ENCODE measurements at places on chromosomes 16 and 17.

DNA sequence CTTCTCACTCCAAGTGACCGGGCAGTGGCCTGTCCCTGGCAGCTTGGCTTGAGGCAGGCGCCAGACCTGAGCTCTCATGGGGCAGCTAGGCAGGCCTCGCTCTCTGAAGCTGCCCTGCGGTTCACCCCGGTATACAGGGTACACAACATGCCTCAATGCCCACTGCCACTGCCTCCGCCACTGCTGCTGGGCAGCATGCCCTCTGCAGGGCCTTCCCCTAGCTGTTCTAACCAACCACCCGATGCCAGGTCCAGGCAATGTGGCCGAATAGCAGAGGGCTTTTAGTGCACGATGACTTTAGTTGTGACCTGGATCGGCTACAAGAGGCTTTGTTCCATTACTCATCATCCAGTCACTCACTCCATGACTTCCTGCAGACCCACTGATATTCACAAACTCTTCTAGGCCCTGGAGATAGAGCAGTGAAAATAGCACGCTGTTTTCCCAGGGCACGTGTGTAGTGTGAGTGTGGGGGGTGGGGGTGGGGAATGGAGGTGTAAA, 19.7 kb downstream of the CDC42EP4 start:
- DNase-seq: no peak

- peak; percentile 22 for DNase-seq
Observed at GRCh38 chr16:24729951-24730815, 732 bp downstream of the TNRC6A start.

DNA sequence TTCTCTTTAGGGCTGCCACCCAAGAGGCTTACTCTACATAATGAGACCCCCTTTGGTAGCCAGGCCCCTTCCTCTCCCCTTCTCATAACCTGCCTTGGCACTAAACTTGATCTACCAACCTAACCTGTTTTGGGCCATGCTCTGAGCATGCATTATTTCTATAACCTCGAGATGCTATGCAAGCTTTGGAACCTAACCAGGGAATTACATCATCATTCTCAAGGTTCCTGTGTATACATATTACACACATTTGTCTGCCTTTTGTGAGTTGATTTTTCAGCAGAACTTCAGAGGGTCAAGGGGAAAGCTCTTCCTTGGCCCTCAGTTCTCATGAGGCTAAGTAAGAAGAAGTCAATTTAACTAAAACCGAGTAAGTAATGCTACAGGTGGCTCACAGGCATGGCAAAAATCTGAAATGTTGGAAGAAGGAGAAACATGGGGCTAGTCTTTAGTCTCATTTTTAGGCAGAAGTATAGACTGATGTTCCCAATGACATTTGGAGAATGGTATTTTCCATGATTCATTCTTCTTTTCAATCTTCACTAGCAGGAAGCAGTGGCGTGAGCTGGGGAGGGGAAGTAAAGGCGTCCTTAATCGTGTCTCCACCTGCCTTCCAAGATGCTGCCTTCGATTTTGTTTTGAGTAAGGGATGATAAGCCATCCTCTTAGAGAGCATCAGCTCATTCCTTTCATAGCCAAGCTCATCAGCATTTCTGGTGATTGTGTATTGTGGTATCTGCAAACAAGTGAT, 308.4 kb downstream of the ABCC12 start:
- no peak for DNase-seq

GRCh38 chr17:63447471-63448009, 1.4 kb upstream of the CYB561 start:
- no peak for DNase-seq

DNA sequence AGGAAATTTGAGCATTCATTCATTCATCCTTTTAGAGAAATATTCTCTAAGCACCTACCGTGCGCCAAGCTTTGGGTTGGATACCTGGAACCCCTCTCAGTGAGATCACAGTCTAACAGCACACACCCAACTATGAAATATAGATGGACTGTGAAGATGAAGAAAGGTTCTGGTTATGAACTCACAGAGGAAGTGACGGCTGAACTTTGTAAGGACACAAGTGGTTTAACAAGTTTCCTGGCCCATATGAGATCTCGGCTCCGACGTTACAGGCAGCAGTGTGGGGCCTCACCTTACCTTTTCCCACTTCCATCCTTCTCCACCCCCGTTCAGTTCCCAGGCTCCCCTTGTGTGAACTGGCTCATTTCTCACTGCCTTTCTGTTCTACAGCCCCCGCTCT, 406.2 kb downstream of the MAF start:
- no peak for DNase-seq

DNA sequence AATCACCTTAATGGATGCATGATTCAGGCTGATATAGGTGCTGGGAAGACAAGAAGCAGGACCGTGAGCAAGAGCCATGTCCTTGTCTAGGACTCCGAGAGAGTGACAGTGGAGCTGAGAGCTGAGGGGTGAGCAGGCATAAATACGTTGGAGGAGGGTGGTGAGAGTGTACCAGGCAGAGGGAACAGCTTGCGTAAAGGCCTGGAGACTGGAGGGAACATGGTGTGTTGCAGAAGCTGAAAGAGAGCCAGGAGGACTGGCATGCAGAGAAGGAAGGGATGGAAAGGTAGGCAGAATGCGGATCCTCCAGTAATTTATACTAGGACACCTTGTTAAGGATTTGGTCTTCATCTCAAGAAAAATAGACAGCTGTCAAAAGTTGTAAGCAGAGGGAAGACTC, 653.2 kb downstream of the HS3ST4 start:
- no peak for DNase-seq

- DNase-seq: no peak
Observed at GRCh38 chr17:17445296-17445924, 31.4 kb upstream of the MED9 start.

- DNase-seq: no peak
Observed at GRCh38 chr17:76944477-76944876, 76.3 kb downstream of the MGAT5B start.

DNA sequence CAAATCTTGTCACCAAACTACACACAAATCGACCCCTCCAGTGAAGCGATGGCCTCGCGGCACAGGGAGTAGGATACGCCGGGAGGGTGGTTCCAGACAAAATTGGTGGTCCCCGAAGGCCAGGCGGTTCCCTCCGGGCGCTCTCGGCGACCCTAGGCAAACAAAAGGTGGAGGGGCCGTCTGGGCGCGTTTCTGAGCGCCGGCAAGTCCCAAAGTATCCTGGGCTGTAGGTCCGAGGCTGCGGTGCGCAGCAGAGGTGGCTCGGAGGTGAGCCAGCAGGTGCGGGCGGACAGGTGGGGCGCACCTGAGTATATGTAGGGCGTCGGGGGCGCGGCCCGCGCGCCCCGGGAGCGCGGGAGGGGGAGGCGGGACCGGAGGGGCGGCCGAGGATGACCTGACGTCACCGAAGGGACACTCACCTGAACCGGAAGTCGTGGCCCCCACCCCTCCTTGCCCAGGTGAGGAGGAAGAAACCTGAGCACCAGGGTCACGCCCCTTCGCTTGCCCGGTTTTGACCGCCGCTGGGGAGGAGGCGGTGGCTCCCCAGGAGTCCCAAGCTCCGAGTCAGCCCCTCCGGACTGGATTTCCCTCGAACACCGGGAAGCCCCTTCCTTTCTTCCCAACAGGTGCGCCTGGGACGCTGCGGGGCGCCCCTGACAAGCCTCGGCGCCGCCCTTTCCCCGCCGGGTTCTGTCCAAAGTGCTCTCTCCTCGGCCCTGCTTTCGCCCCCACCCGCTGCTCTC, at the start of gene CLDN7:
CLDN7 (minus strand) TSS at position 287 of the 743 bp plus-strand sequence. CDS start 435 bp downstream, outside the sequence.
- DNase-seq: no peak

- DNase-seq: no peak
Observed at GRCh38 chr16:73126525-73126853, 78.6 kb upstream of the ZFHX3 start.

- no peak for DNase-seq
Observed at GRCh38 chr16:28106467-28107215, 43.1 kb upstream of the GSG1L start.

DNA sequence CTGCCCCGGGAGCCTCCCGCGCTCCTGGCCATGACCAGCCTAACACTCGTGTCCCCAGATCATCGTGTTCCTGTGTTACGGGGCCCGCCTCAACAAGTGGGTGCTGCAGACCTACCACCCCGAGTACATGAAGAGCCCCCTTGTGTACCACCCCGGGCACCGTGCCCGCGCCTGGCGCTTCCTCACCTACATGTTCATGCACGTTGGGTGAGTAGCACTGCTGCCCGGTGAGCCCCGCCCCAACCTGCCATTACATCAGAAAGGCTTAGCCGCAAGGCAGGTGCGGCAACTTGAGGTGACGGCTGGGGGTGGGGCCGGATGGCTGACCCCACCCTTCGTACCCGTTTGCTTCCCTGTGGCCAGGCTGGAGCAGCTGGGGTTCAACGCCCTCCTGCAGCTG, 1.4 kb downstream of the RHBDL1 start:
- no peak for DNase-seq

- no peak for DNase-seq
Observed at GRCh38 chr17:42188749-42189650, 3.7 kb upstream of the HCRT start.

- DNase-seq: no peak
Observed at GRCh38 chr17:4607773-4608187, 23.5 kb downstream of the SMTNL2 start.

GRCh38 chr17:8935191-8935590, 30.3 kb downstream of the PIK3R5 start:
- DNase-seq: peak; percentile 58

DNA sequence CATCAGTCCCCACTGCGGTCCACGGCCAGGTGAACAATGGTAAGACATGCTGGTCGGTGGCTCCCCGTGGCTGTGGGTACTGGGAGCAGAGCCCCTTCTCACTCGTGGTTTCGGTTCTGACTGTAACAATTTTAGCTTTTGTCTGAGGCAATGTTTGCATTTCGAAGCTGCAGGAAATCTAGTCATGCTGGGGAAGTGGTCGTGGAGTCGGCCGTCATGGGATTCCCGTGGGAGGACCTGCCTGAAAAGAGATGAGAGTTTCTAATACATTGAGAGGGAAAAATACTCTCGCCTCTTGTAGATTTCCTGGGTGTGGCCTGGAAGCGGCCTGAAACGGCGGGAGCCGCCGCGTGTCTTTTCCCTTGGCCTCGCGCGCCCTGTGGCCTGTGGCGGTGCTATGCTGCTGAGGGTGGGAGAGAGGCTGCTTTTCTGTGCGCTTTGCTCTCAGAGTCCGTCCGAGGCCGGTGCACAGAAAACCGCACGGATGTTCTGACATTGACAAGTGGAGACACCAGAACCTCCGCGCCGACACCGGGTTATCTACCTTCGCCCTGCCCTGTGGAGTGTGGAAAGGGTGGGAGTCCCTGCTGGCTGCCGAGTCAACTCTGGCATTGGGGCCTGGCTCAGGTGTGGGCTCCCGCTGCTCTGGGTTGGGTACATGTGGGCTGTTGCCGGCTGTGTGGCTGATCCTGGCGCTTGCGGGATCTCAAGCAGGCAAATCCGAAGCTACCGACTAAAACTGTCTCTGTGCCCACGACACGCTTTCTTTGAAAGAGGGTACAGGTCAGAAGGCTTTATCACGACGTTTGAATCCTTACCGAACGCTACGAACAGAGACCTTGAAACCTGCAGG, 60.8 kb downstream of the WDR45B start:
- no peak for DNase-seq

GRCh38 chr16:879986-880385, 79.5 kb upstream of the GNG13 start:
- no peak for DNase-seq

GRCh38 chr17:82126556-82127314, 28.7 kb upstream of the FASN start:
- DNase-seq: peak; percentile 47

GRCh38 chr16:14014284-14014625, 56.9 kb upstream of the MRTFB start:
- no peak for DNase-seq

DNA sequence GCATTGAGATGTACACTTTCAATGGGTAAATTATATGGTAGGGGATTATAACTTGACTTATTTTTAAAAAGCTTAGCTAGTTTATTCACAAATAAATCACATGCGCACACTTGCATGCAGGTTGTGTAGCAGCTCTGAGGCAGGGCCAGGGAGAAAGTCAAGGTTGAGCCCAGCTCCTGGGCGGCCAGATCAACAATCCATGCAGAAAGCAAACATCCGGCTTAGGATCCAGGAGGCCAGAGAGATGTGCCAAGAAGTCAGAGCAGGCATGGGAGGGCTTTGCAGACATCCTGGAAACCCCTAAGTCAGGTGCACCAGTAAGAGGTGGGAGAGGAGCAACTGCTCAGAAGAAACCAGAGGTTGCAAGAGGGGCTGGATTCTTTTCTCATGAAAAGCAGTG, 186.5 kb downstream of the AXIN2 start:
- DNase-seq: no peak

GRCh38 chr16:26118575-26118974, 426.8 kb downstream of the HS3ST4 start:
- no peak for DNase-seq

DNA sequence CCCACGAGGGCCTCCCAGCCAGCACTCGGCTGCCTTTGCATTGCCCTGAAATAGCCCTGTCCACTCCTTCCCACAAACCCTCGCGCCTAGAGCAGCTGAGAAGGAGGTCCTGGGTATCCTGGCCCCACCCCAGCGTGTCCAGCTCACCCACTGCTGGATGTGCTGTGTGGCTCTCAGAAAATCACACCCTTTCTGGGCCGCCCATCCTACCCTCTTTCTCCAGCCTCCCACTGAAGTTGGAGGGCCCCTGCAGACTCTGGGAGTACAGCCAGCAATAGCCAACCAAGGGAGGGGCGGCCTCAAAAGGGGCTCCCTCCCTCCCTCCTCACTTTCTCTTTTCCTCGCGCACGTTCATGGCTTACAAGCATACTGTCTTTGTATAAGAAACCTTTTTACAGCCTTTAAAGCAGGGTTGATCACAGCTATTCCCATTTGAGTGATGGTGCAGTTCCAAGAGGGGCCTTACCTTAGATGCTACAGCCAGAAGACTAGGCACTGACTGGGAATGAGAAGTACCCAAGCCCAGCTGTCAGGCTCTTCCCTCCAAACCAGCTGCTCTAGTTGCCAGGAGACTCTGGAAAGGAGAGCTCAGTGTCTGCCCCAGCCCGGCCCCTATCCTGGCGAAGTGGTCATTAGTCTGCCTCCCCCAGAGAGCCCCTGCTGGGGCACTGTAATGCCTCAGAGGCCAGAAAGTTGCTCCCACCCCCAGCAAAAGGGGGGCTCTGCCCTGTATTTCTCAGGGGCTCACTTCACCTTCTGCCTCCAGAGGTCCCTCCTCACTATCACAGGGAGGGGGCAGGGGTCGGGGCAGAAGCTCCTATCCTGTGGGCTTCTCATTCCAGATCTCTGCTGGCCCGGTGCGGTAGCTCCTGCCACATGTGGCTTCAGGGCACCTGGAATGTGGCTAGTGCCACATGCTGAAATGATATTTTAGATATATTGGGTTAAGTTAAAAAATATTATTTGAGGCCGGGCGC, 38.1 kb downstream of the DCAKD start:
- DNase-seq: no peak

All from stimulated activated CD4-positive, alpha-beta T cell treated with anti-CD3 and anti-CD28 coated beads, Interleukin-12 subunit alpha, Interleukin-12 subunit beta, amount 100 ng/mL, for 24 hours (primary cell).